ENCODE measurements at places on chromosomes 2 and 18. TPM values are rescaled to one million over a fixed set of nuclear protein-coding genes. Genes with fewer than 3 reads are reported as not detected.
A peak's percentile ranks its signal among the peaks of the same experiment; 100 is the strongest.

PIKFYVE gene
- total RNA-seq: 42.6 TPM

REG3A gene
- 8.3 TPM for total RNA-seq

ACVR2A gene
- 11.5 TPM for total RNA-seq

MYOM1 gene
- total RNA-seq: 26.3 TPM

EDAR gene
- total RNA-seq: not detected

KCNG2 gene
- total RNA-seq: 1.1 TPM

NGEF gene
- 2.3 TPM for total RNA-seq

AOX1 gene
- total RNA-seq: 65.5 TPM

GPR45 gene
- not detected for total RNA-seq

KLHL14 gene
- total RNA-seq: 0.36 TPM

DNA sequence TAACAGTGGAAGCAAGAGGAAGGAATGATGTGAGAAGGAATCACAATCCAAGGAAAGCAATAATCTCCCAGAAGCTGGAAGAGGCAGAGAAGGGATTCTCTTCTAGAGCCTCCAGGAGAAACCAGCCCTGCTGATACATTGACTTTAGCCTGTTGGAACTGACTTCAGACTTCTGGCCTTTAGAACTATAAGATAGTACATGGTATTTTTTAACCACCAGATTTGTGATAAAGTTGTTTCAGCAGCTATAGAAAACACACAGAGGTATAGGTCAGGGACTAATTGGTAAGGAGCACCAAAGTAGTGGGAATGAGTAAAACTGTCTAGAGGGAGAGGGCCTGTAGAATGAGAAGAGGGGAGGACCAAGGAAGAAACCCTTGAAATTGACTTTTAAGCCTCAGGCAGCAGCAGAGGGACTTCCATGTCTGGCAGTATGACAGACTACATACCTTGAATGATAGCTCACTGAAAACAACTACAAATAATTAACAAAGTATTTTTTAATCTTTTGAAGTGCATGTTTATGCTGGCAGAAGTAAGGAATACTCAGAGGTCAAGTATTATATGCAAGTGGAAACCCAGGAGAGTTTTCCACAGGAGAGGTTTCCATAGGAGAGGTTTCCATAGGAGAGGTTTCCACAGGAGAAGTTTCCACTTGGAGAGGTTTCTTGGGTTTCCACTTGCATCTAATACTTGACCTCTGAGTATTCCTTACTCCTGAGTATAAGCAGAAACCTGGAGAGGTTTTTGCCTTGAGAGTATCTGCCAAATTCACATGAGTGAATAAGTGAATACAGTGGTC is 33.8 kb upstream of the TMEM17 start:
- DNase-seq: no peak

DNA sequence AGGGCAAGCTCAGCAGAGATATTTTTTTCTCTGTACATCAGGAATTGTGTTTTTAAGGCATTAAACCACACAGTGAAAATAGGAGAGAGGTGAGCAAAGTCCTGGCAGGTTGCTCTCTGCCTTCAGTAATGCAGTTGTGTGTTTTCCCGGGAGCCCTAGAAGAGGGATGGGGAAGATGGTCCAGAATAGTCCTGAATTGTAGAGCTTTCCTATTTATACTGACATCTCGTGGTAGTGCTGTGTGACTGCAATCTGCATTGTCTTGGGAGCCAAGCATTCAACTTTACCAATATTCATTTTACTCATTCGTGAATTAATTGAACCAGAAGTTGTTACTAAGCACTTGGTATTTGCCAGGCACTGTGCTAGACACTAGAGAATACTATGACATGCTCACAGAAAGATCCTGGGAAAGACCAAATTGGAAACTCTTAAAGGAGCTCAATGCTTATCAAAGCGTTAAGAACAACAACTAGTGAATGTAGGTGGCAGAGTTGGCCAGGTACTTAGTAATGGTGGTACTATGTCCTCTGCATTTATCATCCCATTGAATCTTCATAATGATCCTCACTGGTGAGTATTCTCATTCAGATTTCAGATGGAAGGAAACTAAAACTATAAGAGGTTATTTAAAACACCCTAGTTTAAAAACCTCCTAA is 214.6 kb downstream of the TRIB2 start:
- DNase-seq: no peak

DNA sequence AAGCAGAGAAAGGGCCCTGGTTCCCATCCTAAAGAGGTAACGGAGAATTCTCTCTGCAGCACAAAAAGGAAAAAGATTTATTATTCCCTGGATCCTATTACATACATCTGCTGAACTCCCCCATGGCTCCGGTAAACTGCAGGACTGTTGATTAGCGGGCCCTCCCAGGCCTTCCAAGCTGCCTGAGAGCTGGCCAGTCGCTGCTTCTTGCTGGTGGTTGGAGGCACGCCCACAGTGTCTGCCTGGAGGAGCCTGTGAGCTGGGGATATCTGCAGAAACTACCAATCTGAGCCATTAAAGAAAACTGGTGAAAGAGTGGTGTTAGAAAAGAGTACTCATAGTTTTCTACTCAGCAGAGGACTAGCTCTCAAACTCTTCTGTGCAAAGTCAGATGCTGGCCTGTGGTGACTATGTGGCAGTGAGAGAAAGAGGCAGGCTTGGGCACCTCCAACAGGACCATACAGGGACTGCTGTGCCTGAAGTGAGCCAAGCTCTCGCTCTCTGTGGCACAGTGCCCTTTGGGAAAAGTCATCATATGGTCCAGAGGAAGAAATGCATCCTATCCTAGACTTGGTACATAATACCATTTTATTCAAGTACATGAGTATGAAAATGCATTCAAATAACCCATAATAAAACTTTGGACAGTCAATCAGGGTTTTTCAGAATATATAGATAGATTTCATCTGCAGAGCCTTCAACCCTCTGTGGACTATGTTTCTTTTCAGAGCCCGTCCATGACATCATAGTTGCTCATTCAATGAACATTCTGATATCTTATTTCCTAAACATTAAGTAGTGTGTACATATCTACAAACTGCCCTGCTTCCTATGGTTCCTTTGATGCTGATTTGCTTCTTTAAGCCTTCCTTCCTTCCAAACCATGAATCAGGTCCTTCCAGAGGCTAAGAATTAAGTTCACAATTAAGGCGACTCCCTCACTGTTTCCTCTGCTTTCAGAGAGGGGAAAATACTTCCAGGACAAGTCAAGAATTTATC is 242.0 kb upstream of the LYPD1 start:
- no peak for DNase-seq

DNA sequence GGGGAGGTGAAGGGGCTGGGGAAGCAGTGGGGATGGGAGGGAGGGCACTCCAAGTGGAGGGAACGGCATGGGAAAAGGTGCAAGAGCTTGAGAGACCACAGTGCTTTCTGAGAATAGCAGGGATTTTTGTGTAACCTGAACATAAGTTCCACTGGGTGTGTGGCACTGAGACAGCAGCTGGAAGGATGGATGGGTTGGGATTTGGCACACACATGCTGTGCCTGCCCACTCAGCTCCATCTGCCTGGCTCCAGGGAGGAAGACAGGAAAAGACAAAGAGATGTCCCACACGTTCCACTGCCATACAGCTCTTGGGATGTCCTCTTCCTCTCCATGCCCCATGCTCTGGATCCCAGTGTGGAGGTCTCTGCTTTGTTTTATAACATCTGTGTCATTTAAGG is 114.1 kb upstream of the TEX51 start:
- DNase-seq: no peak

DNA sequence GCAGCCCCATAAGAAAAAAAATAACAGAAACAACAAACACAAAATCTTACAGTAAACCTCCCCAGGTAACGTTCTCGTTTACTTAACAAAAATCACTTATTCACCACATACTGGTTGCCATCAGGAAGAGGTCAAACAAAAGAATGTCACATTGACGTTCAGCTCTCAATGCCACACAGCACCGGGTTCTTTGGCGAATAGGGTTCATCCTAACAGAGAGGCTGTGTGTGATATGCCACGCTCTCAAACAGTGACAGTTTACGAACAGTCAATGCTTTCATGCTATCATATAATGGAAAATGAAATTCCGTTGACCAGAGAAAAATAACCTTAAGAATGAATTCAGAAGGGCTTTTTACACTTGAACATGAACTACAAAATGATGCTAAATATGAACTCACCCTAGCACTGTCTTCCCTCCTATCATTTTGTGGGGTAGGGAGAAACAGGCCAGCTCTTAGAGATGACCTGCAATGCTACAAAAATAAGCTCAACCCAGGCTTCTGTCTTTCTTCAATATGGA is 2.0 kb downstream of the TMEM163 start:
- no peak for DNase-seq

- no peak for DNase-seq
Measured at GRCh38 chr2:6556755-6557154, 309.0 kb downstream of the CMPK2 start.

DNA sequence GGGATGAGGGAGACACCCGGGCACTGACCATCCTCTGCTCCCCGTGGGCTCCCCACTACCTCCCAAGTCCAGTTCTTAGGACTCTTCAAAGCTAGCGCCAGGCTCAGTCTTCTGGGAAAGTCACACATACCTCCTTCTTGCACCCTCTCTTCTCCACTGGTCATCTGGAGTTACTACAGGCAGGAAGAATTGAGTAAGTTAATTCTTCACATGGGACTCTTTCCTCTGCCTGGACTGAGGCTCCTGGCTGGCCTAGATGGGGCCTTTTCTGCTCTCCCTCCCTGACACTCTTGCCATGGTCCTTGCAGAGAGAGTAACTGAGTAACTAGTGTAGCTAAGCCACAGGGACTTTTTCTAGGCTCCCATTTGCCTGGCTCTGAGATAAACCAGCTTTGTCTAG is 96.5 kb upstream of the CELF4 start:
- no peak for DNase-seq

DNA sequence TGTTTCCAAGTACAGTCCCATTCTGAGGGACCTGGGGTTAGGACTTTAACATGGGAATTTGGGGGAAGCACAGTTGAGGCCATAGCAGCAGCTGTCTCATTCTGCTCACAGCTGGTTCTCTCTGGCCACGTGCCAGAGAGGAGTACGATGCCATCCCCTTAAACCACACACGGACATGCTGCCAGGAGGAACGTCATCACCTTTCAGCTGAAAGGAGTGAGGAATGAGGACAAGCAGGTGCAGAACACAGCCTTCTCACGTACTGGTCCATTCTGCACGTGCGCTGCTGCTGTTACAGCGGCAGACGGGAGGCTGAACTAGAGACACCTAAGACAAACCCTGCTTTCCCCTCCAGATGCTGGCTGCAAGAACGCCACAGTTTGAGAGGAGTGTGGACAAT is 33.5 kb downstream of the ODC1 start:
- no peak for DNase-seq

DNA sequence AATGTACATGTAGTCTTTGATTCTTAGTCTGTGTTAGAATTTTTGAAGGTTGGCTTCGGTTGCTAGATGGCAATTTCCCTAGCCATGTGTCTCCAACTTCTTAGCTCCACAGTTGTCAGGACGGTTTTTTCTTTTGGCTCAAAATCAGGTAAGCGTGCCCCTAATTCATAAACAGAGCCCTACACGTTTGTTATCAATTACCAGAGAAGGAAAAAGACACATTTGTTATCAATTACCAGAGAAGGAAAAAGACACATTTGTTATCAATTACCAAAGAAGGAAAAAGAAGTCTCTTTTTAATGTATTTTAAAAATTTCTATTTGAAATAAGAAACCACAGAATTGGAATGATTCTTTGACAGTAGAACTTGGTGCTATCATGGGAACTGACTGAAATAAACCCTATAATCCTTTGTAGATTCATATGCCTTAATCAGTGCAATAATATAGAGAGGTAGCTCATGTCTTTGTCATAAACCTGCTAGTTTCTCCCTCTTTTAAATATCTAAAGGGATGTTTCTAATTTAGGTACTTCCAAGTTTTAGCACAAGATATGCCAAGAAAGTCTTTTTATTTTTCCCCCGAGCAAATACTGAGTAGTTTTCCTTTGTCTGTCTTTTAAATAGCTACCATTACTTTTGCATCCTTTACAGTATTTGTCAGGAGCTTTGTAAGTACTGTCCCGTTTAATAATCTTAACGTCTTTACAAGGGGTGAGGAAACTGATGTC is 35.9 kb downstream of the CAMKMT start:
- DNase-seq: no peak

GRCh38 chr2:127561371-127561770 is 25.9 kb downstream of the MYO7B start:
- no peak for DNase-seq

GRCh38 chr2:3171564-3172264 is 205.9 kb downstream of the EIPR1 start:
- no peak for DNase-seq

- no peak for DNase-seq
Measured at GRCh38 chr2:42424033-42424432, 63.0 kb upstream of the COX7A2L start.

GRCh38 chr2:131413148-131413747 is 49.3 kb upstream of the RAB6D start:
- DNase-seq: no peak

- no peak for DNase-seq
Measured at GRCh38 chr18:9612977-9613376, 1.4 kb downstream of the PPP4R1 start.

DNA sequence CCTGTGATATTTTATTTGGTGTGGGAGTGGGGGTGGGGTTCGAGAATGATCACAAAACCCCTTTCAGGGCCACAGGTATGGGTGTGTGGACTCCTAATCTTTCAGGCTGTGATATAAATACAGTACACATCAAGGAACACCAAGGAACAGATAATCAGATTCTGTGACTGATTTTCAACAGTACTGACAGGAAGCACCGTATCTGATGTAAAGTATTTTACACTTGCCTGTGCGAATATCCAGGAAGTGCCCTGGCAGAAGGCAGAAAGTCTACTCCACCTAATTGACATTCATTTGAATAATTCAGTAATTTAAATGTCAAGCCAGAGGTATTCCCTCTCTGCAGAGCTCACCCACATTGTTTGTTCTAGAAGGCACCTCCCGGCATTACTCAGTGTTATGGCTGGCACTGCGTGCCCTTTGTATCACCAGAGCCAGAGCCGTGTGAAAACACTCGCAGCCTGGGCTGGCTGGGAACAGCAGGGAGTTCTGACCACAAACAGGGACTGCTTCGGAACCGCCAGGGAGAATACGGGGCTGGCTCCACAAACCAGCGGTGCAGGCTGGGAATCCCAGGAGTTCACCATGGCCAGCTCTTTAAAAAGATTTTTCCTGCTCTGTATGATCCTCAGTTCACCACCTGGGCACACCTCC is 91.8 kb downstream of the ACVR1 start:
- DNase-seq: peak; percentile 81

GRCh38 chr18:37524498-37525261 is 40.9 kb downstream of the CELF4 start:
- DNase-seq: no peak

GRCh38 chr2:129667577-129667976 is 311.9 kb upstream of the RAB6C start:
- no peak for DNase-seq

DNA sequence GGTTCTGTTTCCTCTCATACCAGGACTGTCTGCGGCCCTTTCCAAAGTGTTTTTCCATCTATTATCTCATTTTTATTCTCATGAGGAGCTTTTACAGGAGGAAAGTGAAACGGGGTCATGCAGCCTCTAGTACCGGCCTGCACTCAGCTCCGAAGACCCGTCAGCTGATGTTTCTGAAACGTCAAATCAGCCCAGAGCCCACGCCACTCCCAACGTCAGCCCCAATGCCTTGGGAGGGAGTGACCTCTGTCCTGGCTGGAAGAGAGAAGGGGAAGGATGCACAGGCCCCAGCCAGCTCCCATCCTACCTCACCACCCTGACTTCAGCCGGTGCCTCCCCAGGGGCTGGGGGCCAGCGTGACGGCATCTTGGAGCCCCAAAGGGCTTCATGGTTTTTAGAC is 58.5 kb downstream of the ADCY3 start:
- DNase-seq: no peak

Data from aorta (tissue), 5 donors.